ENCODE measurements at places on chromosomes 16 and 17. TPM values are rescaled to one million over a fixed set of nuclear protein-coding genes. Genes with fewer than 3 reads are reported as not detected.

SLC5A11 gene
- polyA plus RNA-seq: 6.6 TPM

GRAP gene
- polyA plus RNA-seq: 4.6 TPM

KRT28 gene
- polyA plus RNA-seq: not detected

SLFN12L gene
- polyA plus RNA-seq: 0.13 TPM

NFATC2IP gene
- 39.1 TPM for polyA plus RNA-seq

CACNG3 gene
- polyA plus RNA-seq: not detected

NPIPB6 gene
- polyA plus RNA-seq: 2.3 TPM

ACSM3 gene
- polyA plus RNA-seq: 101 TPM

CCDC200 gene
- 11.3 TPM for polyA plus RNA-seq

RAC3 gene
- polyA plus RNA-seq: 8.3 TPM

STARD3 gene
- polyA plus RNA-seq: 52.1 TPM

KRT9 gene
- not detected for polyA plus RNA-seq

HSF5 gene
- 0.50 TPM for polyA plus RNA-seq

DNAAF1 gene
- polyA plus RNA-seq: 4.2 TPM

KRT222 gene
- 0.17 TPM for polyA plus RNA-seq

OR1A1 gene
- 0.08 TPM for polyA plus RNA-seq

NPEPPS gene
- polyA plus RNA-seq: 150 TPM

TOP2A gene
- polyA plus RNA-seq: 213 TPM

NAGLU gene
- 31.6 TPM for polyA plus RNA-seq

TAX1BP3 gene
- 113 TPM for polyA plus RNA-seq

RAI1 gene
- 20.1 TPM for polyA plus RNA-seq

CD300A gene
- polyA plus RNA-seq: 1.00 TPM

MRPL27 gene
- 74.9 TPM for polyA plus RNA-seq

SLC5A10 gene
- 1.1 TPM for polyA plus RNA-seq

Data from renal cortex interstitium (tissue), 15 donors.